Forelimb muscle (tissue), 1 donor: ENCODE measurements at places on chromosomes 2 and 18. TPM values are rescaled to one million over a fixed set of nuclear protein-coding genes. Genes with fewer than 3 reads are reported as not detected.

Gene FAM161A
- polyA plus RNA-seq: 13.3 TPM

Gene PIEZO2
- 31.0 TPM for polyA plus RNA-seq

DNA sequence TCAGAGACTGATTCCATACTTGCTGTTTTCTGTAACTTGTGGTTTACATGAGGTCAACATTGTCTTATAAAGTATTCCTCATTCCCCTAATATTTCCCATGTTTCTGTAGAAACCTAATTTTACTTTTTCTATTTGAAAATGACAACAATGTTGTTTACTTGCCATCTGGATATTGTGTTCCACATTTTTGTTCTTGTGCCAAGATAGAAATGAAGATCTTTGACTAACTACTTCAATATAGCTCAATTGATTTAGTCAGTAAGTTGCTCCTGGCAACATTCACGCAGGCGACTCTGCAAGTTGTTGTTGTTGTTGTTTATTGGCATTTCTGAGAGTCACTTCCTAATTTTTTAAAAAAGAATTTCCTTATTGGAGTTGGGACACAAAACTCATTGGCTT, 69.5 kb downstream of the CAVIN2 start:
- DNase-seq: no peak

GRCh38 chr2:211845338-211846035, 693.1 kb downstream of the ERBB4 start:
- no peak for DNase-seq
